Foreskin fibroblast (primary cell): ENCODE measurements at places on chromosomes 11 and 22.

GRCh38 chr11:58625826-58626460, 3.5 kb downstream of the CNTF start:
- DNase-seq: peak; percentile 59

- DNase-seq: no peak
Observed at GRCh38 chr11:19099093-19099492, 17.9 kb upstream of the ZDHHC13 start.

- DNase-seq: no peak
Observed at GRCh38 chr22:47388331-47388730, 625.9 kb downstream of the TBC1D22A start.

- DNase-seq: no peak
Observed at GRCh38 chr11:66275984-66276612, 1.9 kb upstream of the CNIH2 start.

- DNase-seq: peak; percentile 30
Observed at GRCh38 chr22:22928666-22929380, 41.2 kb downstream of the IGLL5 start.

GRCh38 chr11:117535850-117536411, 208.3 kb downstream of the CEP164 start:
- no peak for DNase-seq

DNA sequence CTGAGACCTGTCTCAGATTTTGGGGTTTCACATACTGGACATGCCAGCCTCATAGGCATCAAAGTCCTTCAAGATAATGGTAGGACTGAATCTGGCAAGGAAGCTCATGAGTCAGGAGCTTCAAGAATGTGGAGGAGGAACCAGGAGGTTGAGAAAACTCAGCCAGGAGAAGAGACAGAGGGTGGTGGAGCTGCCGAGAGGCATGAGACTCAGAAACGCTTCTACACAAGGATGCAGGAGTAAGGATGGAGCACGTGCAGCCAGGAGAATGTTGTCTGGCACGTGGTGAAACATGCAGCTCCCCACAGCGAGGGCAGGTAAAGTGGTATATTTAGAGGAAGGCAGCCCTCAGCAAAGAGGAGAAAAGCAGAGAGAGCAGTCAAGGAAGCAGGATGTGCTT, 148.7 kb upstream of the ISX start:
- no peak for DNase-seq

DNA sequence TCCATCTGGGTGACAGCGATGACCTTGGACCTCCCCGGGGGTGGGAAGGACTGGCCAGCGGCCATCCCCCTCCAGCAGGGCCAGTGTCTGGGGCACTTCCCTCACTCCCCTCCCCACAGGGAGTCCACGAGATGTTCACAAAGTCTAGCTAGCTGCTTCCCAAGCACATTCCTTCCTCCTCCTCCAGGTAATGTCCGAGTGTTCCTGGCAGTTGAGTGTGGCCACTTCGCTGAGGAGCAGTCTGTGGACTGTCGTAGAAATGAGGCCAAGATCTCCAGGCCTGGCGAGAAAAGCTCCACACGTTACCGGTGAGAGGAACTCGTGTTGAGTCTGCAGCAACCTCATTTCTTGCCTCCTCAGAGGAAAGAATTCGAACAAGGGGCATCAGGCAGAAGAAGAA, 425.5 kb downstream of the BRD1 start:
- DNase-seq: no peak

- DNase-seq: no peak
Observed at GRCh38 chr11:41301023-41301422, 158.4 kb downstream of the LRRC4C start.

DNA sequence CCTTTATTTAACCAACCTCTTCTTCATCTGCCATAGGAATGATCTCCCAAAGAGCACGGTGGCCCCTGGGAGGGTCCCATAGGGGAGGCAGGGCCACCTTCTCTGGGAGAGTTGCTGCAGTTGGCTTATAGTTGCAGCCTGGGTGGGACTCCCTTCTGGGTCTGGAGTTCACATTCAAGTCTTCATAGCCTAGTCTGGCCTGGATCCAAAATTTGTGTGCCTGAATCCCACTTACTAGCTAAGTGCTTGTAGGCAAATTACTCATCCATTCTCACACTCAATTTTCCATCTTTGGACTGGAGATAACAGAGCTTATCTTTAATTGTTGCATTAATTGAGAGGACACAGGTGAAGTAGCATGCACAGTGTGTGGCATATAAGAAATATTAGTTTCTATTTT, 163.6 kb downstream of the GRIK4 start:
- no peak for DNase-seq

DNA sequence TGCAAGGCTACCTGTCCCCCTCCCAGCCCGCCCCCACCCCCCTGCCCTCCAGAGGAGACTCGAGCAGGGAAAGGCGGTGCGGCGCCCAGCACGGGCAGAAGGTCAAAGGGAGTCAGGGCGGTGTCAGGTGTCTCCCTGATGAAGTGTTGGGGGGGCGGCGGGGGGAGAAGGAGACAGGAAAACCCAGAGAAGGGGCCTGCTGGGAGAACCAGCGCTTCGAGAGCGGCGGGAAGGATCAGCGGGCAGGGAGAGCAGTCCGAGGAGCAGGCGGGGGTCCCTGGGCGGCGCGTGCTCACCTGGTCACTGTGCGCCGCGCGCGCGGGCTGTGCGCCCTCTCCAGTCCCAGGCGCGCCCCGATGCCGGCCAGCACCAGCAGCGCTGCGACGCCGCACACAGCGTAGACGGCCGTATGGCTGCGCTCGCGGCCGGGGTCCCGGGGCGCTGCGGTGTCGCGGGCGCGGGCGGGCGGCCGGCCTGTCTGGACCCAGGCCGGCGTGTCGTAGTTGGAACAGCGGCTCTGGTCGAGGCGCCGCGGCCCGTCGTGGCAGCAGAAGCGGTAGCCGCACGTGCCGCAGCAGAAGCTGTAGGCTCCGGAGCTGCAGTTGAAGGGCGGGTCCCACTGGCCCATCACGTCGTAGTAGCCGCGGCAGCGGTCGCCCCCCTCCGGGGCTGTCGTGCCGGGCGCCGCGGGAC, 886 bp downstream of the SHISA8 start:
- no peak for DNase-seq

DNA sequence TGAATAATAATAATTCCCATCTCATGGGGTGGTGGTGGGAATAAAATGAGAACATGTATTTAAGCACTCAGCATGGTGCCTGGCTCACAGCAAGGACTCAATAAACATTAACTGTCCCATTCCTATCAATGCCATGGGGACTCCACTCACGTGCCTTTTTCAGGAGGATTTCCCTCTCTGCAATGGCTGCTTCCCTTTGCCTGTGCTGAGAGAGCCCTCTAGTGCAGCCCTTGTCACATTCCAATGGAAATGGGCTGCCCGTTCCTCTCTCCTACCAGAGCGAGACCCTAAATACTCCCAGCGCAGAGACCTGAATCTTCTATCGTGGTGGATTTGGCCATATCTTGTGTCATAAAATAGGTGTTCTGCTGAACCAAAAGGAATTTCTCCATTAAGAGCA, 621.5 kb upstream of the B3GAT1 start:
- DNase-seq: peak; percentile 4

DNA sequence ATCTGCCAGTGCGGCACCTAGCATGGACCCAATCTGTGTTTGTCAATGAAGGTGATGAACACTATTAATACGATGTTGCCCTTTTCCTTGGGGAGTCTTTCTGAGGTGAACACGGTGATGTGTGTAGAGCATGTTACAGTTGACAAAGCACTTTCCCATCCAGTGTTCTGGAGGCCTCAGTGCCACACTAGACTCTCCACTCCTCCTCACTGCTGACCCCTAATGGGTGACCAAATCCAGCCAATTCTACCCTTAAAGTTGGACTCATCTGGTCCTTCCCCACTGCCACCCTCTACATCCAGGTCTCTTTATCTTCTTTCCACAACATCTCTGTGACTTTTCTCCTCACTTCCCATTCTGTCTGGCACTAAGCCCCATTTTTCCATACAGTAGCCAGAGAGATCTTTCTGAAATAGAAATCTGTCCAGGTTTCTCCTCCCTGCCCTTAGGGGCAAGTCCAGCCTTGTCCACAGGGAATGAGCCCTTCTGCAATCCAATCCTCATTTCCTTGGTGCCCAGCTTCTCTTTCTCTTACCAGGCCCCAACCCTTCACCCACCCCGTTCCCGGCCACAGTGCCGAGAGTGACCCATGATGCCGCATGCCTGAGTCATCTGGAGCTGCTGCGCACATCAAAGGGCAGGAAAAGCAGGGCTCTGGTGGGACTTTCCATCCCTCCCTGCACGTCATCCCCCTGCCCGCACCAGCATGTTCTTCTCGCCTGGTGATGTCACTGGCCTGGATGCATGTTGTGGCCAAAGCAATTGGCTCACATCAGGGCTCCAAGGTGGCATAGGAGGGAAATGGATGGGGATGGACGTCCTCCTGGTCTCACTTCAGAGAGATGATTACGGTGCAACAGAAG, 64.2 kb downstream of the RASSF10 start:
- DNase-seq: peak; percentile 75

DNA sequence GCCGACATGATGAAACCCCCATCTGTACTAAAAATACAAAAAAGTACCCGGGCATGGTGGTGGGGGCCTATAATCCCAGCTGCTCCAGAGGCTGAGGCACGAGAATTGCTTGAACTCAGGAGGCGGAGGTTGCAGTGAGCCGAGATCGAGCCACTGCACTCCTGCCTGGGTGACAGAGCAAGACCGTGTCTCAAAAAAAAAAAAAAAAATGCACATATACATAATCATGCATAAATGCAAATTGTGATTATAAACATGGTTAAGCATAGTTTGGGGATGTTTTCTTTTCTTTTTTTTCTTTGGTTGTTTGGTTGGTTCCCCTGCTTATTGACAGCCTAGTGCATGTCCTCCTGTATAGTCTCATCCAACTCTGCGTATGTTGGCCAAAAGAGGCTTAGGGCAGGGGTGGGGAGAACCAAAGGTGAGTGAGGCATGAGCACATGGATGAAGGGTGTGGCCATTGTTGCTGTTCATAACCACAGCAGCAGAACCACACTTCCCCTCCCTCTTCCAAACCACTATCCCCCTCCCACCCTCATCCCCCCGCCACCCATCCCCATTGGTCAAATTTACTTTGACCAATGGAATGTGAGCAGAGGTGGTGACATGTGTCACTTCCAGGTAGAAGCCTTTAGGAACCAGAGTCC, 6.9 kb upstream of the VPS37C start:
- DNase-seq: no peak

DNA sequence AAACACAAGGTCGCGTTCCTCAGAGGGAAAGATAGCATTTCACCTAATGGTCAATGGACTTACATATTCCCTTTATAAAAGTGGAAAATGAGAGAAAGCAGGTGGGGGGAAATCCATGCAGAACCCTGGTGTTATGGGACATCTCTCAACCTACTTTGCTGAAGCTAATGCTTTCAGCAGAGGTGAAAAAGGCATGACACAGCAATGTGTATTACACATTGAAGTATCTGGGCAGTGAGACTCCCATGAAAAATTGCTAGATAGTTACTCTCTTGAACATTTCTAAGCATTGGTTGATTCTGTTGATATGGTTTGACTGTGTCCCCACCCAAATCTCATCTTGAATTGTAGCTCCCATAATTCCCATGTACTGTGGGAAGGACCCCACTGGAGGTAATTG, 60.0 kb upstream of the PICALM start:
- no peak for DNase-seq

DNA sequence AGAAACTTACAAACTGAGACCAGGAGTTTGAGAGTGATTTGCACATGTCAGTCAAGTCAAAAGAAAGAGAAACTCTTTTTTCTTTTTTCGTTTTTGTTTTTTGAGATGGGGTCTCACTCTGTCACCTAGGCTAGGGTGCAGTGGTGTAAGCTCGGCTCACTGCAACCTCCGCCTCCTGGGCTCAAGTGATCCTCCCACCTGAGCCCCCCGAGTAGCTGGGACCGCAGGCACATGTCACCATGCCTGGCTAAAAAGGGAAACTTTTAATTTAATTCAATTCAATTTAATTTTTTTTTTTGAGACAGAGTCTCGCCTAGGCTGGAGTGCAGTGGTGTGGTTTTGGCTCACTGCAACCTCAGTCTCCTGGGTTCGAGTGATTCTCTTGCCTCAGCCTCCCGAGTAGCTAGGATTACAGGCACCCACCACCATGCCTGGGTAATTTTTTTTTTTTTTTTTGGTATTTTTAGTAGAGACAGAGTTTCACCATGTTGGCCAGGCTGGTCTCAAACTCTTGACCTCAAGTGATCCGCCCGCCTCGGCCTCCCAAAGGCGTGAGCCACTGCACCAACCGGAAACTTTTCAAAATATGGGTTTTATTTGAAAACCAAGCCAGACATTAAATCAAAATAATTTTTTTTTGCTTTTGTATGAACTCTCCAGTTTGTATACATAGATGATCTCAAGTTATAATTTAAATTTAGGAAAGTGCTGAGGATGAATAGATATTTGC, 9.9 kb downstream of the UCP3 start:
- DNase-seq: no peak

- DNase-seq: peak; percentile 97
Observed at GRCh38 chr22:49962012-49962750, 1.6 kb downstream of the PIM3 start.

DNA sequence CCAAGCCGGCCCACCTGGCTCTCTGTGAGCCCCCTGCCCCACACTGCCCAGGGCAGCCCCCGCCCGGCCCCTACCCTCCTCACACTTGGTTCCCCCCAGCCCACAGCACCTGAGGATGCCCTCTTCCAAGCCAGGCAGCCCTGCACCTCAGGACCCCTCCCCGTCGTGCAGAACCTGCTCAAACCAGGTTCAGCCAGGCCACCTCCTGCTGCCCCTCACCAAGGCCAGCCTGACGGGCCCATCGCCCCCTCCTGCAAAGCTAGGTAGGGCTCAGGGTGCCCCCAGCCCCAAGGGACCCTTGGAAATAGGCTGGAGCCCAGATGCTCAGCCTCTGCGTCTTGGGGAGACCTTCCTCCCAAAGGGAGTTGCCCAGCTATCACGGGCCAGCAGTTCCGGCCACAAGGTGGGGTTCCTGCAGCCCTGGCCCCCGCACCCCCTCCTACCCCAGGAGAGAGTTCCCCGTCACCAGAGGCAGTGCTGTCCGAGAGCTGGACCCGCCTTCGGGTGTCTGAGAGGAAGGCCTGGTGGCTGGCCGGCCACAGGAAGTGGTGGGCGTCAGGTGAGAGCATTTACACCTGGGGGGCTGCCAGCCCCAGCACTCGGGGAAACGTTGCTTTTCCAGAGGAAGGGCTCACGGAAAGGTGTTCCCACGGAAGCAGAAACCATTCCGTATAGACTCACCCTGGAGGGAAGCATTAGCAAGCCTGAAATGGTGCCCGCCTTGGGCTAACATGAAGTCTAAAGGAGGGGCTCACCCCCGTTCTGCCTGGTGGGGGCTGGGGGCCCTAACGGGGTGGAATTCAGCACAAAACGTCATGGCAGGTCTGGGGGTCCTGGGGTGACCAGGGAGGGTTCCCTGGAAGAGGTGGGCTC, 3.2 kb upstream of the SYT8 start:
- DNase-seq: no peak
